ENCODE measurements at places on chromosomes 11 and 22.

- DNase-seq: peak; percentile 97
Observed at GRCh38 chr11:26914968-26915367, 78.9 kb upstream of the FIBIN start.

GRCh38 chr22:37164505-37164887 lies 14.8 kb upstream of the IL2RB start:
- DNase-seq: no peak

DNA sequence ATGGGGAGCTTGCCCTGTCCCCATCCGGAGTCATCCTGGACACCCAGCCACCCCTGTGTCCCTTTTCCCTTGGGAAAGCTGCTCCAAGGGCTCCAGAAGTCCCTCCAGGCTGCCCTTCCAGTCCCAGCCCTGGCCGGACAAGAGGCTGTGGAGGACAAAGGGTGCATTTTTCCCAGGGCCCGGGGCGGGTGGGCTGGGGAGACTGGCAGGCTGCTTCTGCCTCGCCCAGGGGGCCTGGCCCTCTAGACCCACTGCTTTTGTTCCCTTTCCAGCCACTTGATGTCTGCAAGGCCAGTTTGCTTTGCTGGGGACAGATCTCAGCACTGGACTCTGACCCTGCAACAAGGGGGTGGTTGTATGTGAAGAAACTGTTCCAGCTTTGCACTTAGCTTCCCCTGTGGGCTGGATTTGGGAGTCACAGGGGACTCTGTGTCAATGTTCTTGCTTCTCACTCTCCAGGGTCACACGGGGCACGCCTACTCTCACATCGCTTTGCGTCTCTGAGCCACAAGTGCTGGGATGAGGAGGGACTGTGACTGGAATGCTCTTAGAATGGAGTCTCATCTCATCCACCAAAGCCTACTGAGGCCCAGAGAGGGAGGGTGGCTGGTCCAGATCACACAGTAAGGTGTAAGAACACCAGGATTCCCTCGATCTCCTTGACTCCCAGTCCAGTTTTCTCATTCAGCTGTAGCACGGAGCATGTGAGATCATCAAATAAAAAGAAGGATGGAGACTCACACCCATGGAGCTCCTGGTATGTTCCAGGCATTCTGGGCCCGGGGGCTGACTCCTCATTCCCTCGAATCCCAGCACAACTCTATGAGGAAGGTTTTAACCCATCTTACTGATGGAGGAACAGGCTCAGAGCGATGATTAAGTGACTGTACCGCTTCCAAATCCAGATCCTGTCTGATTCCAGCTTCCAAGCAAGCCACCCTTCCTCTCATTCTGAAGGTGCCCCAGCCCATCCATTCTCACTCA lies 59.9 kb downstream of the FBXO7 start:
- DNase-seq: no peak

DNA sequence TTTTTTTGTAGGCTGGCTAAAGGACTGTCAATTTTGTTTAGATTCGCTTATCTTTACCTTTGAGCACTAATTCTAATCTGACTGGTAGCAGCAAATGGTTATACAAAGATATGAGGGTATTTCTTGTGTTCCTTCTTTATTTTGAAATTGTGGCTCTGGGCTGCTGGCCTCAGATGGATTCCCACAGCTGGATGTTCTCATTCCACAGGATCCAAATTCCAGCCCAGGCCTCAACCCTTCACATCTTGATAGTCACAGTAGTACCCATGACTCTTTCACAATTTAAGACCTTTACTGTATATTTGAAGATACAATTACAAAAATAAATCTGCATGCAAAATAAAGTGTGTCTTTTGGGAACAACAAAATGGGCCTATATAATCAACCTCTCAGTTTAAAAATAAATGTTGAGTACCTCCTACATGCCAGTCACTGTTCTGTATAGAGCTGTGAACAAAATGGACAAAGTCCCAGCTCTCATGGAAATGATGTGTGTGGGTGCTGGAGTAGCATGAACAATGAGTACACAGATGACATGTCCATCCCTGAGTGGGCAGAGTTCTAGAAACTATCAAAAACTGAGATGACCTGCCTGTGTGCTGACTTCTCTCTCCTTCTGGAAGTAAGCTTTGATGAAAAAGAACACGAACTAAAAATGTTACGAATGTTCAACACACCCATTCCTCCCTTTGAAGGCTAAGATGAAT lies 51.7 kb upstream of the FBXO3 start:
- no peak for DNase-seq

- no peak for DNase-seq
Observed at GRCh38 chr11:67269401-67270255, 3.4 kb downstream of the GRK2 start.

DNA sequence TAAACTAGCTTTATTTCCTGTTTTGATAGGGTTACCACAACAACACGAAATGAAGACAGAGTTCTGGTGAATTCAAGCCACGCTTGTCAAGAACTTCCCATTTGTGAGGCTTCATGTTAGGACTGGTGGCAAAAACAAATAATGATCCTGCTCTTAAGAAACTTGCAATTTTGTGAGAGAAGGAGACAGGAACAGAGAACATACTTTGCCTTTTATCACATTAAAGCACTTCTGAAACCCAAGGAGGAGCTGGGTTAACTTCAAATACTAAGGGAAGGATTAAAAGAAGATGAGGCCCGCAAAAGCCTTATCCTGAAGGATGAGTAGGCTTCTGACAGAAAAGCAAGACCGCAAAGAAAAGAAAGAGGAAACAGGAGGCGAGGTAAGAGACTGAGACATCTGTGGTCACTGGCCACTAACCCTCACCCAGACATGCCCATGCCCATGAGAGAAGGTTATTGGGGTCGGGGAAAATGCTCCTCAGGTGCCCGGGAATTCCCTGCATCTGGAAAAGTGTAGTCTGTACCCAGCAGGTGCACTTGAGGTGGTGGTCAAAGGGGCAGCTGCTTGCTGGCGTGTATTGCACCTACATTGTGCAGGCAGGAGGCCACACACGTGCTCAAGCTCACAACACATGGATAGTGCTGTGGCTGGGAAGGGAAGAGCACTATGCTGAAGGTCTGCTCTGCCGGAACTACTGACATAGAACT lies 50.5 kb downstream of the MAPK1 start:
- no peak for DNase-seq

DNA sequence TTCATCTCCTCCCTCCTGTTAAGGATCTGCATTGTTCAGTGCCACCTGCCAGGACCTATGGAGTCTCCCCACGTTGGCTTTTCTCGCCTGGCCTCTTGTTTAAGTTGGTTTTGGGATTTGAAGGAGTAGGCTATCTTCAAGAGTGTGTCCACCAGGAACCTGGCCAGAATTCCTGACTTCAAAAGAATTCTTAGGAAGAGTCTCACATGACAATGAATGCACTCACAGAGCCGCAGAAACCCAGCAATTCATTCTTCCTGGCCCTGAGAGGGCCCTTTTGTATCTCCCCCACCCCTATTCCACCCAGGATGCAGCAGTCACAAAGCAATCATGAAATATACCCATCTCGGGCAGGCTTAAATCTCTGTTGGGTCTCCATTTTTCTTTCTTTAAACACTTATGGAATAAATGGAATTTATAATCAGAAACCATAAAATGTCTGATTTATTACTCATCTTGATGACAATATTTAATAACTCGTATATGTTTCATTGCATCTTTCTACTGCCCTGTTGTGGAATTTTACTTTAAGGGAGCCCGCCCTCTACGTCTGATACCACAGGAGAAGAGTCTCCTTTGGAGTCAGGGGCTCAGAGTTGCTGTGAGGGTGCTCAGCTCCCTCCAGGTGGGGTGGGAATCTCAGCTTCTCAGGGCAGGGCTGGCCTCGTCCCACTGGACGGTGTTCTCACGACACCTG lies 507.0 kb downstream of the NTM start:
- no peak for DNase-seq

DNA sequence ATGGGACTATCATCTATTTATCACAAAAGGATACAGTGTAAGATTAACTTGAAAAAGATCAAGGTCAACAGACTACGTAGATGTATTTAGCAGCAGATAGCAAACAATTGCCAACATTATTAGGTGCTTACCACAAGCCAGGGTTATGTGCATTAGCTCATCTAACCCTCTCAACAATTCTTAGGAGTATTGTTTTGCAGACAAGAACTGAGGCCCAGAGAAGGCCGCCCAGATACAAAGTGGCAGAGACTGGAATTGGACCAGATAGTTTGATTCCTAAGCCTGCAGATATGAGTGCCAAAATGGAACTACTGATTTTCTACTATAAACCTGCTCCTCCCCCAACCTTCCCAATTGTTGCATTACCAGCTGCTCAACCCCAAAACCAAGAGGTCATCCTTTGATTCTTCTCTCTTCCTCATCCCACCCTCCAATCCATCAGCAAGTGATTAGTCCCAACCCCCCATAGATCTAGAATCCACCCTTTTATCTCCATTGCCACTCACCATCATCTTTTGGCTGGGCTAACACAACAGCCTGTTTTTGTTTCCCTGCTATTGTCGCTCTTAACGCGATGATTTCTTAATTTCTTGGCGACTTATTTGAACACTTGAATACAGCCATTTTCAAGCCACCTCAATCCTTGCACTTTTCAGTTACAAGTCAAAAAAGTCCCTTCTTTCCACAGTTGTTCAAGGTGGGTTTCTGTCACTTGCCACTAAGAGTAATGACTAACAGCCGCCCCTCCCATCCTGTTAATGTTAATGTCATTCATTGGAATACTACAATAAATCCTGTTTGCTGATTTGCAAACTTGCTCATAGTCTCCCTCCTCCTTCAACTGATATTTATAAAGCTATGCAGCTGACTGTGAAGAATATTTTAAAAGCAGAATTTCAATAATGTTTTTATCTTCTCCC lies 2.7 kb downstream of the TMEM123 start:
- DNase-seq: peak; percentile 49

DNA sequence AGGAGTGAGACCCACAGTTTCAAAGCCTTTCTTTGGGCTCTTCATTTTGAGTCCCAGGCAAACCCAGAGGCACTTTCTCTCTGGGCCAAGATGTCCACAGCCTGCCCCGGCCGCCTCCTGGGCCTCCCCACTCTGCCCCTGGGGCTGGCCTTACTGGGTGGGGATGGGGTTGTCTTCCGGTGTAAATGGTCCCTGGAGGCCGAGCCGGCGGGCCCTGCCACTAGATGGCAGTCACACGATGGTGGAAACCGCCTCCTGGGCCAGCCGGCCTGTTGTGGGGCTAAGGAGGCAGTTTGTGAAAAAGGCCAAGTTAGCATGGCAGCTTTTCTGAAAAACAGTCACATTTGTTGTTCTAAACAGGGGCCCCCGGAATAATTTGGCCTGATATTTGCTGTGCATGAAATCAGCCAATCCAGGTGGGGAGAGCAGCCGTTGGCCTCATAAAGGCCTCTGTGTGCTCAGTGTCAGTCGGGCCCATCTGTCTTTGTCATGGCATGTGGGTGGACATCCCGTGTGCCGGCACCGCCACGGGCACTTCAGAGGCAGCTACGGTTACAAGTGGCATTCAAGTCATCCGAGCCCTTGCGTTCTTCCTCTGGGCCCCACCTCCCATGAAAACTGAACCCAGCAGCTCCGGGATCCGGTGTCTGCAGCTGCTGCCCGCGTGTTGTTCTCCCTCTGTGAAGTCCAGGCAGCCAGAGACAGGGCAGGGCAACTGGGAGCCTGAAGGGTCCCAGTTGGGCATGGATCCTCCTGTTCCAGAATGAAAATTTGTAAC lies 6.5 kb downstream of the MRPL23 start:
- no peak for DNase-seq

DNA sequence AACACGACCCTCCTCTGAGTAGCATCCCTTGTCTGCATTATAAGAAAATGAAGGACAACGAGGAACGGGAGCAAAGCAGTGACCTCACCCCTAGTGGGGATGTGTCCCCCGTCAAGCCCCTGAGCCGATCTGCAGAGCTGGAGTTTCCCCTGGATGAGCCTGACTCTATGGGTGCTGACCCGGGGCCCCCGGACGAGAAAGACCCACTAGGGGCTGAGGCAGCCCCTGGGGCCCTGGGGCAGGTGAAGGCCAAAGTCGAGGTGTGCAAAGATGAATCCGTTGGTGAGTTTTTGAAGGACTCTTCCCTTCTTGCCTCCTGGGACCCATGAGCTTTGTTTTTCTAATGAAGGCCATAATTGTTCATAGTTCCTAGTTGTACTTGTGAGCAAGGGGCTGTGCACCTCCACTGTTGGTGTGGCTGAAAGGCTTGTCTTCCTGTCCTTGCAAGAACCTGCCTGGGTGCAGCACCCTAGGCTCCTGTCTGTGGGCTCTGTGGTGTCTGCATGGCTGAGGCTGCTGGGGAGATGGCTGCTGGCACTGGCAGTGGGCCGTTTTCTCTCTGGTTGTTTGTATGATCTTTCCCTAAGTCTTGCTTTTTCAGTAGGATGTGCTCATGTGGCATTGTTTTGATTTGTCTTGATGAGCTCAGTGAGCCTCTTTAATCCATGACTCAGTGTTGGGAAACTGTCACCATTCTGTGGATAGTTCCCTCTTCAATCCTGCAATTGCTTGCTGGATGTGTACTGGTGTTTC lies 10.1 kb downstream of the DGCR8 start:
- DNase-seq: no peak

DNA sequence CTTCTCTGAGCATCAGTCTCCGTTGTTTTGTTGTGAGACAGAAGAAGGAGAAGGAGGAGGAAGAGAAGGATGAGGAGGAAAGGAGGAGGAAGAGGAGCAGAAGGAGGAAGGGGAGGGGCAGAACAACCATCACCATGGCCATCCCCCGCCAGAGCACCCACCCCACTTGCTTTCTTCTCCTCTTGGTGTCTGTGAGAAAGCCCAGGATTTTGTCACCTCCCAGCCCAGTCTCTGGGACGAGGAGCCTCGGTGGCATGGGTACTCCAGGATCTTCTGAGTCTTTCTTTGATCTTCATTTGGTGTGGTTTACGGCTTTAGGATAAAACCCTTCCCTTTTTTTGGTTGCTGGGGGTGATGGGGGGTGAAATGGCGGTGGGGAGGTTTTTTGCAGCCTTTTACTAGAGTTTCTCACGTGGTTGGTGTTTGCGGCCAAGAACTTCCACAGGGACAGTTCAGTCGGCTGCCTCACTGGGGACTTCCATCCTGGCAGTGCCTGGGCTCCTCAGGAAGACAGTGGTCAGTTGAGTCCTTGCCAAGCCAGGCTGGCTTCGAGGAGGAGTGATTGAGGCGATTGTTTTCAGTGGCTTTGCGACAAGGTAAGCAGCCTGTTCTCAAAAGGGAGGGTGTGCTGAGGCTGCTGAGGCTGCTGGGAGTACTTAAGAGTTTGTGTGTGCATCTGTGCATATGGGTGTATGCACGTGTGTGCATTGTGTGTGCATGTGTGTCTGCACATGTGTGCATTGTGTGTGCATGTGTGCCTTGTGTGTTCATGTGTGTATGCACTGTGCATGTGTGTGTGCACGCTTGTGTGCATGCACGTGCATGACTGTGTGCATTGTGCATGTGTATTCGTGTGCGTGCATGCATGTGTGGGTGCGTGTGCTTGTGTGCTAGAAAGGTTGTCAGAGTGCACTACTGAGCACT lies 567.5 kb downstream of the TBC1D22A start:
- no peak for DNase-seq

Measured in NCI-H526 treated with DMSO at 0.1 percent for 48 hours (cell line).